ENCODE measurements at places on chromosomes 7 and 10.
A peak's percentile ranks its signal among the peaks of the same experiment; 100 is the strongest.

GRCh38 chr7:34750209-34750608 lies 92.2 kb downstream of the NPSR1 start:
- no peak for DNase-seq

DNA sequence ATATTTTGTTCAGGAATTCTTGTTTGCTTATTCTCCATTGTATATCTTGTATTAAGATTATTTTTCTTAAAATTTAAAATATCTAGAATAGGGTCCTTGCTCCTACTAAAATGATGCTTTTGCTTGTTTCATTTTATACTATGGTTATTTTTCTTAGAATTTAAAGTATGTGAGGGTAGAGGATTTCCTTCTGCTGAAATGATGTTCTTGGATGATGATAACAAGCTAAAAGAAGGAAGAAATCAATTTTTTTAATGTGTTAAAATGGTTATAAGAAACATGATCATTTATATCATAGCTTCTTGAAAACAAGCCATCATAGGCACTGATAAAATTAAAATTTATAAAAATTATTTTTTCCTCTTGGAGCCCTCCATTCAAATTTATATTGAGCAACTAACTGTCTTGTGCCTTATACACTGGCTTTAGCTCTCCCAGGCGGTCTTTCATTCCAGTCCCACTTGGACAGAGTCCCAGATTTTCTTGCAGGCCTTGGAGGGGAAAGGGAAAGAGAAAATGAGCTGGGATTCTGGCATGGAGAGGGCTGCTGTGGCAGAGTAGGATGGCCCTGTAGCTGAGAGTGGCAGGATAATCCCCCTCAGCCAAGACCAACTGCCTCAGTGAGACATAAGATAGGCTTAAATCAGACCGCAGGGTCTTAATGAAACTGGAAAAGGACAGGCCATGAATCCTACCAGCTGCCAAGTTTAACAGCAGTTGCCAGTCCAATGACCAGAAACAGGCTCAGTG lies 60.2 kb downstream of the DNAJB9 start:
- DNase-seq, result peak; percentile 64

DNA sequence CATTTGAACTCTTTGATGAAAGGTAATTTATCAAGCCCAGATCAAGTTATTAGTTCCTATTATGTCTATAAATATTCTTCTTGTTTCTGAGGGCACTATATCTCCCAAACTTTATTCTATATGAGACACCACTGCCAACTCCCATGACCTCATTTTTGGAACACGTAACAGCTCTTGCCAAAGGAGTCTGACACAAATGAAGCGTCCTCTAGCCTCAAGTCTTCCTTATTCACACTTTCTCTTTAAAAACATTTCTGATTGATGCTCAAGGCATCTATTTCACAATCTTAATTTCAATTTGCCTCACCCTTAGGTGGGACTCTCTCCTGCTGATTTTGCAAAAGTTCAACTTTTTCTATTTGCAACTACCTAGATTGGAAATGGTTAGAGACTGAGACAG lies 848.4 kb downstream of the GATA3 start:
- no peak for DNase-seq

GRCh38 chr7:23918856-23919255 lies 208.8 kb downstream of the STK31 start:
- DNase-seq, result no peak

- DNase-seq, result no peak
Observed at GRCh38 chr10:6030217-6030616, 31.9 kb downstream of the IL2RA start.

DNA sequence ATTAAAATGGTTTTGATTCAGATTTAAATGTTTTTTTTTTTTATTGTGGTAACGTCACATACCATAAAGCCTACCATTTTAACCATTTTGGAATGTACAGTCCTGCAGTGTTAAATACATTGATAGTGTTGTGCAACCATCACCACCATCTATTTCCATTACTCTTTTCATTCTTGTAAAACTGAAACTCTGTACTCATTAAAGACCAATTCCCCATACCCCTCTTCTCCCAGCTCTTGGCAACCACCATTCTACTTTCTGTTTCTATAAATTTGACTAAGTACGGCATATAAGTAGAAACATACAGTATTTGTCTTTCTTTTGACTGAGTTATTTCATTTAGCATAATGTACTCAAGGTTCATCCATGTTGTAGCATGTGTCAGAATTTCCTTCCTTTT lies 96.2 kb downstream of the EXOC4 start:
- no peak for DNase-seq

- DNase-seq, result no peak
Observed at GRCh38 chr10:13366891-13367290, 18.8 kb upstream of the SEPHS1 start.

DNA sequence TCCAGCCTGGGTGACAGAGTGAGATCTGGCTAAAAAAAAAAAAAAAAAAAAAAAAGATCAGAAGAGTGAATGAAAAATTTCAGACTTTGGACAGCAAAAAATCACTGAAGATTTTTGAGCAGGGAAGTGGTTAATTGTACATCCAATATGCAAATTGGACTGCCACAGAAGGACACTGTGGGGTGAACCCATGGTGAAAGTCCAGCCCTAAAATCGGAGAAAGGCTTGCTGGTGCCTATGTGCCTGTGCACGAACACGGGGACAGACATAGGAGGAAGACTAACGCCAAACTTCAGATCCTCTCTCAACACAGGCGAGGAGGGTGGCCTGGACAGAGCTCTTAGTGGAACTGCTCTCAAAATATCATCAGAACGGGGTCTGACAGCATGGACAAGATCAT lies 65.5 kb downstream of the FAM171A1 start:
- no peak for DNase-seq

DNA sequence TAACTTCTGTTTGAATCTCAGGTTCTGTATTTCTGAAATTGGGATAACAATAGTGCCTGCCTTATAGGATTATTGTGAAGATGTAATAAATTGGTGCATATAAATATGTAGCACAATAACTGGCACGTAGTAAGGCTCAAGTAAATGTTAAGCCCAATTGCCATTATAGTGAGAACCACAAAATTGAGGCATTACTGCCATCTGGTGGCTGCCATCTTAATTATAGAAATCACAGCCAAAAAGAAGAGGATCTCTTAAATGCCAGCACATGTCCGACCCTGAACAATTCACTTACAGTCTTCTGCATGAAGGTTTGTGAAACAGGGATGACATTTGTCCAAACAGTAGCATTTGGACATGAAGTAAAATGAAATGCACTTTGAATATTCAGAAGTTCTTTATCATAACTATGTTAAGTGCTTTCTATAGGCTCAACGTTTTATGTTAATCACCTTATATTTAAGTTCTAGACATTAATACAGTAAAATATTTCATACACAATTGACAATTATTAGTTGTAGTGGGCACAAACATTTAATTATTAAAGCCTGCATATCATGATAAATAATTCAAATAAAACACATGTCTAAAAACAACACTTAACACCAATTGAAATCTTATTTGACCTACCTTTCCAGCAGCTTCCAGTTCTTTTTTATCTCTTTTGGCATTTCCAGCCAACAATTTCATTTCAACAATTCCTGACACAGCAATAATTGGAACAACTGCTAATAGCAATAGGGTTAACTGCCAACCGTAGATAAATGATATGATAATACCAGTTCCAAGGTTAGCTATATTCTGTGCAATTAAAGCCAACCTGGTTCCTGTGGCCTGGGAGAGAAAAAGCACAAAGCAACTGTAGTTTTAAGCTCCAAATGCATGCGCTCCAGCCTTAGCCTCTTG lies 58.5 kb downstream of the ABCB4 start:
- DNase-seq, result peak; percentile 62

- DNase-seq, result no peak
Observed at GRCh38 chr10:87651801-87652200, 7.9 kb upstream of the PAPSS2 start.

DNA sequence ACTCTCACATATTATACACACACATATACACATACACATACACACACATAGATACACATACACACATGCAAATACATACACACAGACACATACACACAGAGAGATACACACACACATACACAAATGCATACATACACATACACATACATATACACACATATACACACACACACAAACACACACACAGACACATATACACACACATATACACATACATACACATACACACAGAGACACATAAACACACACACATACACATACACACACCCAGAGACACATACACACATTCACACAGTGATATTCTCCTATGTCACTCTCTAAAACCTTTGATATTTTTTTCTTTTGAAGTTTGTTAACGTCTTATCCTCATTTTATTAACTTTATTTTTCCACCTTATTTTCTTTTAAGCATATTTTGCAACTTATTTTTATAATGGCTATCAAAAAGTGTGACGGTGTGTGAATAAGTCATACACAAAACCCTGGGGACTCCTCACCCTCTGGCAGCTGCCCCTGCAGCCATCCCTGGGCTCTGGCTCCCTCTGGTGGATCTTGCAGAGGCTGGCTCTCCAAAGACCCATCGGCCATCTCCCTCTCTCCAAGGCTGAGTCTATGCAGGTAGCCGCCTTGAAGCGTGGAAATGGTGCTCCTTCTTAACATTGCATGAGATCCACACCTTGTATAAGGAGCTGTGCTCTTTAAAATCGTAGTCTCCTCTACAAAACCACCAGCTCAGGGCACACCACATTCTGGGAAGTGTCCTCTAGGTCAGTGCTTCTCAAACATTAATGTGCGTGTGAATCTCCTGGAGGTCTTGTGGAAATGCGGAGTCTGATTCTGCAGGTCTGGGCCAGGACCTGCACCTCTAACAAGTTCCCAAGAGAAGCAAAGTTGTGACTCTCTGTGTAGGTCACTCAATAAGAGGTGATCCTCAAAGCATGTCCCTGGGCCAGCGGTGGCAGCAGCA lies 4.1 kb upstream of the C10orf120 start:
- peak; percentile 83 for DNase-seq

- no peak for DNase-seq
Observed at GRCh38 chr10:31171402-31172083, 139.9 kb upstream of the ZNF438 start.

GRCh38 chr10:97016728-97017473 lies 168.9 kb downstream of the SLIT1 start:
- DNase-seq, result no peak

DNA sequence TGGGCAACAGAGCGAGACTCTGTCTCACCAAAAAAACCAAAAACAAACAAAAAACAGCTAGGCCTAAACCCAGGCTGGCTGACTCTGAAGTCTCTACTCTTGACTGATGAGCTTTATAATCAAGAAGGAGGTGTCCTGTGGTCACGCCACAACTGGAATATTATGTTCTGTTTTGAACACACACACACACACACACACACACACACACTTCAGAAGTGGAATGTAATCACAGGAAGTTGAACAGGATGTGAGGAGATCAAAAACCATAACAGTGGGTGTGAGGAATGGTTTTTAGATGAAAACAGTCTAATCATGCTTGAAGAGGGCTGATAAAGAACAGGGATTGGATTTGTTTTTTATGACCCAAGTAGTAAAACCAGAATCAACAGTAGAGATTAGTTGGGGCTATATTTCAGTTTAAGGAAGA lies 51.1 kb upstream of the IL6 start:
- no peak for DNase-seq

DNA sequence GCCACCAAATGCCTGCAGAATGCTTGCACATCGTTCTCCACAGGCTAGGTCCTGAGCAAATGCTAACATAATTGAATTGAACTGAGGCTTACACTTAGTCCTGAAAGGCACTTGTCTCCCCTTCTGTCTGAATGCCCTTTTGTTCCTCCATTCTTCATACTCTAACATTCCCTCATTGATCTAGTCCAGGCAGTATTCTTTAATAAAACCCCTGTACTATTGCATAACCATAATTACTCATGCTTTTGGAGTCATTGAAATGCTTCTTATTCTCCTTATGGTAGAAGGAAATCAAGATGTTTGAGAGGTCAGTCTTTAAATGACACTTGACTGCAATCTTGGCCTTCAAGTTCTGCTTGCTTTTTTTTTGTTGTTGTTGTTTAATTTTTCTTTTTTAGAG lies 7.1 kb downstream of the PI4K2A start:
- no peak for DNase-seq

GRCh38 chr10:110423650-110424049 lies 74.1 kb upstream of the DUSP5 start:
- DNase-seq, result peak; percentile 20

DNA sequence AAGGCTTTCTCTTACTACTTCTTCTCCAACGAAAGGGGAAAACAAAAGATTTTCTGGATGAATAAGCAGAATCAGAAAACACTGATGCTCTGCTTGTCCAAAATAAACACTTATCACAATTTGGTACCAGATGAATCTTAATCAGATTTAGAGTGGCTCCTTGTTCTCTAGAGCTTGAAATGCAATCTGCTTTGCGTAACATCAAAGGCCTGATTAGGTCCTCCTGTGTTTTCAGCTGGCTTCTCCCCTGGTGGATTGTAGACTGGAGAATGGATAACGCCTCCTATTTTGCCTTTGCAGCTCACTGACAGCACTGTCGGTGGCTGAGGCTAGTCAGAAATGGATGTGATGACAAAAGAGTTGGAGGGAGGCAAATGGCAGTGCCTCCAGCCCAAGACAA lies 91.2 kb downstream of the FAM13C start:
- no peak for DNase-seq

DNA sequence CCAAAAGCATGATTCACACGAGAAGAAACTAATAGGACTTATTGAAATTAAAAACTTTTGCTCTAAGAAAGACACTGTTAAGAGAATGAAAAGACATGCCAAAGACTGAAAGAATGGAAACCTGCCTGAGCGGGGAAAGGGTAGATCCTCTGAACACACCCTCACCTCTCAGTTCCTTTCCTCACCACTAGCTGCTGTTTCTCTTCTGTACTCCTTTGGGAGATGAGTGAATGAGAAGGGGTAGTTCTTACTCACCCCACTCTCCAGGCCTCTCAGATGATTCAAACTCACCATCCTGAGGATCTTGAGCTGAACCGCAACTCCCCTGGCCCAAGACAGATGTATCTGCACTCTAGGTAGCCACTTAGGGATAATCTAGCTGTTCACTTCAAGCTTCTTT lies 41.9 kb downstream of the IQUB start:
- DNase-seq, result no peak

DNA sequence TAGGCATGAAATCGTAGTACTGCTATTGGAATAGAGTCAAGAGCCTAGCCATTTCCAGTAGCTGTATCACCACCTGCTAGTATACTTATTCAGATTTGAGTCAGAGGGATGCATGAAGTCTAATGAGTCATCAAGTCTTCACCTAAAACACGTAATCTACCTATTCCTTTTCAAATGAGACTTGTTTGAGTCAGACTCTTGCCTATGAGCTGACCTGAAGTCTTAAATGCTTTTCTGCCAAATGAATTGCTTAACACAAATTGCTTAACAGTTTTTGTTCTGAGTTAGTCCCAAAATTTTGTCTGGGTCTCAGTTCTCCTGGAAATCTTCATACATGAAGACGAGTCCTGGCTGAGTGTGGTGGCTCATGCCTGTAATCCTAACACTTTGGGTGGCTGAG lies 165.2 kb downstream of the GNAT3 start:
- DNase-seq, result no peak

DNA sequence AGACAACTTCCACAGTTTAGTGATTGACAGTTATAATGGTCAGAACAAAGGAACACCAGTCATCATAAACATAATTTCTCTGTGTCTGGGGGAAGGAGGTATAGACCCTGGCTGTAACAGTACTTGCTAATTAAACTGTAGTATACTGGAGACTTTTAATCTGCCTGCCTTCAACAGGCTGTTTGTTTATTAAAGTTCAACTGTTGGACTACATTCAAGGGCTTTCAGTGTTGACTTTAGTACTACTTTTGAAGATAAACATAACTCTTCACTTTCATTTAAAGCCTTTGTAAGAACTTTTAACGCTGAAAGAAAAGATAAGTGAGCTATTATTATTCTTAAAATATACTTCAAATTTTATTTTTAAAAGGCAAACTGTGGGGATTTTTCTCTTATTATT lies 15.5 kb upstream of the PTTG1IP2 start:
- DNase-seq, result no peak

GRCh38 chr10:73807471-73807870 lies 3.9 kb downstream of the NDST2 start:
- no peak for DNase-seq

All from globus pallidus (tissue), 1 donor.